ENCODE measurements at places on chromosomes 6 and 20. TPM values are rescaled to one million over a fixed set of nuclear protein-coding genes. Genes with fewer than 3 reads are reported as not detected.

Gene RNF8
- polyA plus RNA-seq: 25.8 TPM

Gene ITPA
- polyA plus RNA-seq: 76.3 TPM

Gene LST1
- 20.3 TPM for polyA plus RNA-seq

Gene C20orf141
- polyA plus RNA-seq: not detected

Gene MLN
- not detected for polyA plus RNA-seq

Gene CSNK2A1
- 60.1 TPM for polyA plus RNA-seq

Gene ALDH5A1
- 3.6 TPM for polyA plus RNA-seq

Gene TP53TG5
- polyA plus RNA-seq: 0.22 TPM

Gene OR2B6
- polyA plus RNA-seq: not detected

Gene TBPL1
- polyA plus RNA-seq: 77.7 TPM

Gene SLC18B1
- polyA plus RNA-seq: 4.7 TPM

Gene DNAH8
- polyA plus RNA-seq: not detected

Gene C6orf132
- polyA plus RNA-seq: not detected

Gene GLO1
- polyA plus RNA-seq: 128 TPM

Gene TRIM38
- polyA plus RNA-seq: 3.6 TPM

Gene MUC21
- not detected for polyA plus RNA-seq

Gene PNPLA1
- not detected for polyA plus RNA-seq

Gene WFDC12
- not detected for polyA plus RNA-seq

All from immature natural killer cell (primary cell).